ENCODE measurements at places on chromosomes 7 and 10.

- no peak for DNase-seq
Measured at GRCh38 chr7:128743112-128743772, 4.1 kb downstream of the CALU start.

DNA sequence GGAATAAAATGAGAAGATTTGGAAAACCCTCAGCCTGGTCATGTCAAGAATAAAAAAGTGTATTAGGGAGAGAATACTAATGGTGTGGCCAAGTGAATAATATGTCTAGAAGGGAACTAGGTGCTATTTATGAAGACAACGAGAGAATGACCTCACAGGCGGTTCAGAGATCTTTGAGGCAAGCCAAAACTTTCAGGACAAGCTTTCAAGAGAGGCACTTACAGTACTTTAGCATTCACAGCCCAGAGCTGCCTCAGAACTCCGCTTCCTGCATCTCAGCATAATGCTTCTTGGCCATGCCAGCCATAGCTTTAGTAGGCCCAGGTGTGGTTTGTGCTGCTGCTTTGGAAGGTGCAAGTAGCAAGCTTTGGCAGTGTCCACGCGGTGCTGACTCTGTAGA is 37.2 kb upstream of the CCDC7 start:
- no peak for DNase-seq

- no peak for DNase-seq
Measured at GRCh38 chr10:60237977-60238758, 151.5 kb downstream of the ANK3 start.

DNA sequence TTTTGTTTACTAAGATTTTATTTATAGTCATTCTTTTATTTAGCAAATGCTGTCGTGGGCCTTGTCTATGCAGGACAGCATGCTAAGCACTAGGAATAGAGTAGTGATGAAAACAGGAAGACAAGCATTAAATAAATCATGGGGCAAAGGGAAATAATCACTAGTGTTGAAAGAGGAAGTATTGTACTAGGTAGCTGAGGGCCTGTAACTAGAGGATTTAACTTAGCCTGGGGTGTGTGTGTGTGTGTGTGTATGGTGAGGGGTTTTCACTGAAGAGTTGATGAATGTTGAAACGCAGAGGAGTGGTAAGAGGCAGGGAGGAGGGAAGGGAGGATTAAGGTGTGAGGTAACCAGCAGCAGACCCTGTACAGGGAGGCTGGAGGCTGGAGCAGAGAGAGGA is 446.4 kb downstream of the SDK1 start:
- DNase-seq = no peak

DNA sequence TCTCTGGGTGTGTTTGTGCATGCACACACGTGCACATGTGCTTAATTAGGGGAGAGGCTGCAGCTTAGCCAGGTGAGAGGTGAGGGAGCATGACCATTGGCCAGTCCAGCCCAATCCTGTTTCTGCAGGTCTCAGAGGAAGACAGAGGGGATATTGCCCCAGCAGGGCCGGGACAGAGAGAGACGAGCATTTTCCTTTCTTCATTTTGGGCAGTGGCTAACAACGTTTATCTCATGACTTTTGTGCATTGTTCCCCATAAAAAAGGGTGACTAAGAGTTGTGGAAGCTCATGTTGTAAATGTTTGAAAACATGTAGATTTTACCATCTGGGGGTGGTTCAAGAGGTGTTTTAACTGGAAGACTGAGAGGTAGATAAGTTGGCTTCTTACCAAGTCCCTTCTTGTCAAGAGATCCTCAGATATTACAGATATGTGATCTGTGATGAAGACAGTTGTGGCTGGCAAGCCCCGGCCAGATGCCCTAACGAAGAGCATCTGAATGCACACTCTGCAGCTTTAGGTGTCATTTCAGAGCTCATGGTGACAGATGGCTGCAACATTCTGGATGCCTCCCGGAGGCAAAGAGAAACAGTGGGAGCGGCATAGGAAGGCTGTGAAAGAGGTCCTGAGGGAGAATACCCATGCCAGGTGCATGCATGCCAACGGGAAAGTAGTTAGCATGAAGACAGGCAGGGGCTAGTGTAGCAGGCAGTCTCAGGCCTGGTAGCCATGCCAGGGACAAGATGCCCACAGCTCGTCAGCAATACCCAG is 16.7 kb upstream of the DMBT1 start:
- no peak for DNase-seq

All from SJSA1 (cell line).